Activated naive CD4-positive, alpha-beta T cell treated with anti-CD3 and anti-CD28 coated beads, Interleukin-2, amount 10 ng/mL, durations not matched to agents 5 hours and 36 hours (primary cell): ENCODE measurements at places on chromosomes 3 and 15. TPM values are rescaled to one million over a fixed set of nuclear protein-coding genes. Genes with fewer than 3 reads are reported as not detected.

GOLGA8T gene
- not detected for total RNA-seq

SAMD7 gene
- not detected for total RNA-seq

CD80 gene
- 14.4 TPM for total RNA-seq

ACKR4 gene
- total RNA-seq: not detected

CCR8 gene
- total RNA-seq: 0.36 TPM

CDCP1 gene
- total RNA-seq: 7.1 TPM

CFAP100 gene
- total RNA-seq: not detected

PLAAT1 gene
- not detected for total RNA-seq
